ENCODE measurements at places on chromosomes 16 and 17.
A peak's percentile ranks its signal among the peaks of the same experiment; 100 is the strongest.

DNA sequence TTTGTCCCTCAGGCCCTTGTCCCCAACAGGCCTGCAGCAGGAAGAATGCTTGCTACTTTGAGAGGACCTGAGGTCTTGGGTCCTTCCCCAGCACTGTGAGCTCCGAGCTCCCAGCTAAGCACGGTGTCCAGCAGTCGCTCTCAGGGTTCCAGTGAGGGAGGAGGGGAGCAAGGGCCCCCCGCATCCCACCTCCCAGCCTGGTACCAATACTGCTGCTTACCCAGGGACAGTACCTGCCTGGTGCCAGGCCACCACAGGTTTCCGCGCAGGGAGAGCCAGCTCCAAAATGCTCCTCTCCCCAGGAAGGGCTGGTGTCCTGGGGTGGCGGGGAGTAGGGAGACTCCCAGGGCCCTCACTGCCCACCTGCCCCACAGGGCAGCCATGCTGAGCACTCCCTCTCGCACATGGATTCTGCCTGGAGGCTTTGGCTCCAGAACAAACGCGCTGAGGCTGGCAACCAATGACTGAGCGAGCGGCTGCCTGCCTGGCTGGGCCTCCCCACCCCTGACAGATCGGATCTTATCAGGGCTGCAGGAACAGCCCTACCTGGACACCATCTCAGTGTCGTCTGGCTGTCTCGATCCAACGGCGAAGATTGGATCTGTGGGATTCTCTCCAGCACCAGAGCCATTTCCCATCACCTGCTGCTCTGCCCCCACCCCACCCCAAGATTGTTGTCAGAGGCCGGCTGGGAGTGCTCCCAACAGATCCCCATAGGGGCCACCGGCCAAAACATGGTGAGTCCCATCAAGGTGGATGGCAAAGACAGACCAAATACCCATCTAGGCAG lies 2.4 kb downstream of the DOK4 start:
- no peak for DNase-seq

DNA sequence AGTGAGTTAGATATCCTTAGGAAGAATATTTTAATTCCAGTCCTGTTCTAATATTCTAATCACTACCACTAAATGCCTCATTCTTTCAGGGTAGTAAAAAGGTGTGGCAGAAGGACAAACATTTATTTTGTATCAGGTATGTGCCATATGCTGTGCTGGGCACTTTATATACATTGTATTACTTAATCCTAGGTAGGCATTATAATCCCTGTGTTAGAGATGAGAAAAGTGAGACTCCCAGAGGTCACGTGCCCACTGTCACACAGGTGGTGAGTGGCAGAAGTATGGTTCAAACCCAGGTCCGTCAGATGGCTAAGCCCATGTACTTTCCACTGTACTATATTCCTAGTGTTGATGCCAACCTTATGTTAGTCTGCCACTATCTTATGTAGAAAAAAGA lies 104.7 kb upstream of the NOG start:
- DNase-seq = no peak

DNA sequence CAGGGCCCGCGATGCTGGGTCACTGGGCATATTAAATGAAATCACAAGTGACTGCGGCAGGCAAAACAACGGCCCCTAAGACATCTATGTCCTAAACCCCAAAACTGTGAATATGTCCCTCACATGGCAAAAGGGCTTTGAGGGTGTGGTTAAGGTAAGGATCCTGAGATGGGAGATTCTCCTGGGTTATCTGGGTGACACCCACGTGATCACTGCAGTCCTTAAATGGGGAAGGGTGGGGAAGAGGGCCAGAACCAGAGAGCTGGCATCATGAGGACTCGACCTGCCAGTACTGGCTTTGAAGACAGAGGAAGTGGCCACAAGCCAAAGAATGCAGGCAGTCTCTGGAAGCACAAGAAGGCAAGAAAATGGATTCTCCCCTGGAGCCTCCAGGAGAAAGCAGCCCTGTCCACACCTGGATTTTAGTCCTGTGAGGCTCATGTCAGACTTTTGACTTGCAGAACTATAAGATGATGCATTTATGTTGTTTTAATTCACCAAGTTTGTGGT lies 12.5 kb downstream of the COTL1 start:
- no peak for DNase-seq

DNA sequence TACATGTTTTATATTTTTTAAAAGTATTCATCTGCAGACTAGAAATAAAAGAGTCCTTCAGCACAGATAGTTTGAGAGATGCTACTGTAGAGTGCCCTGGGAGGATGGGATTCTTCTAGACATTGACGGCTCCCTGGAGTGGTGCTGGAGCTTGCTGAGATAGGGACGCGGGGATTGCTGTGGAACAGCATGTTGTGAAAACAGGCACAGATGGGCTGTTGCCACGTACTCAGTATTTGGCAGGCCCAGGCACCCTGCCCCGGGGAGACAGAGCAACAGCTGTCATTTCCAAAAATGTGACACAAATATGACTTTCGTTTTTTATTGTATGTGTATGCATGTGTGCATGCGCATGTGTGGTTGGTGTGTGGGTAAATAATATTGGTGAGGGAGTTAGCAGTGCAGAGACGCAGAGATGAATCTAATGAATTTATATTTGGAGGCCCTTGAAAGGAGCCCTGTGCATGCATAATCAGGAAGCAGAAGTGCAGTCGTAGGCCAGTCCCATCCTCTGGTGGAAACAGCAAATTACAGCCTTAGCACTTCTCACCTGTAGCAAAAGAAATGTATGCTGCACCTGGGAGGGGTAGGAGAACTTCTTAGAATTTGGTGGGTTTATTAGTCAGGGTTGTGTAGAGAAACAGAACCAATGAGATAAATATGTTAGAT lies 6.2 kb upstream of the ABCA8 start:
- DNase-seq = no peak

DNA sequence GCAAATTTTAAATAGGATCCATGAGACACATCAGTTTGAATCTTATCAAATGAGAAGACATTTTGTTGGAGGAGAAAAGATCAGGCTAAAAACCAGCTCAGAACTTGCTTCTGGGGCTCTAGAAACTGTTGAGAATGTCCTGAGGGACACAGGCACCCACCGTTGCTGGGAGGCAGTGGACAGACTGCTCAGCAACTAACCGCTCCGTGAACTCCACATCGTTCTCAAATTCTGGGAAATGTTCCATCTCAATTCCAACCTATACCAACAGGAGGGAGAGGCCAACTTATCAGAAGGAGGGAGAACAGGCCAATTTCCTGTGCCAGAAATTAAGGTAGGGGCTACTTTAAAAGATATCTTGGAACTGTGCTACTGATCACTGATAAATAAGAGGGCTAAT lies 8.3 kb downstream of the TAT start:
- DNase-seq = no peak

- no peak for DNase-seq
Observed at GRCh38 chr17:47834756-47835155, 3.3 kb downstream of the LRRC46 start.

DNA sequence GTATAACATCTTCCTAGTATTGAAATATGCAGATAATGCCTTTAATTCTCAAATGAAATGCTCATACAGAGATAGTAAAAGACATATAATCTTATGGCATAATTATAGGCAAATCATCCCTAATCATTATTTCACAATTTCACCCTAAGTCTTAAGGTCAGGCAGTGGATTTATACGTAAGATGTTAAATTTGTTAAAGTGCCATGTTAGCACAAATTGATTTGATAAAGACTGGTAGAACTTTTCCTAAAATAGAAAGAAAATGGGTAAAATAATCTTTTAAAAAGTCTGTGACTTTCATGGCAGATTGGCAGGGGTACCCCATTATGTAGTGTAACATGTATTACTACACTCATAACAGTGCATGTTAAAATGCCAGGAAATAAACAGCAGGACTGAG lies 1092.7 kb upstream of the GOT2 start:
- no peak for DNase-seq

DNA sequence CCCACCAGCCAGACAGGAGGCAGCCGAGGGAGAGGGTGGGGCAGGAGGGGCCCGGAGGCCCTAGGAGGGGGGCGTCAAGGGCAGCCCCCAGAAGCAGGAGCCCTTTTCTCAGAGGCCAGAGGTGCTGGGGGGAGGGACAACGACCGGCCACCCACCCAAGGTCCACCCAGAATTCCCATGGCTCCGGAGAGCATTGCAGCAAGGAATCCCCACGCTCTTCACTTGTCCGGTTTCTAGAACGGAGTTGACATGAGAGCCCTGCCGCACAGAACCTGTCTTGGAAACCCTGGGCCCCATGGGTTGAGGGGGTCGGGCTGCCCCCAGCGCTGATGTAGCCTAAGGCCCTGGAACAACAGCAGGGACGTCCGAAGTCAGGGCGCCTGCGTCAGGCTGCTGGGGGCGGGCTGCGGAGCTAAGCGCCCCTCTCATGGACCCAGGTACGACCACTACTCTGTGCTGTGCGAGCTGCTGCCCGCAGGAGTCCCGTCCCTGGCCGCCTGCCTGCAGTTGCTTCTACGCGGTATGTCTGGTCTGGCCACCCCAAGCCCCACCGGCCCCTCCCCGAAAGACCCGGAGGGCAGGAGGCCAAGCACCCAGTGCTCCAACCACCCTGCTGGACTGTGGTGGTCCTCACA lies 11.2 kb downstream of the CYBC1 start:
- DNase-seq = no peak

DNA sequence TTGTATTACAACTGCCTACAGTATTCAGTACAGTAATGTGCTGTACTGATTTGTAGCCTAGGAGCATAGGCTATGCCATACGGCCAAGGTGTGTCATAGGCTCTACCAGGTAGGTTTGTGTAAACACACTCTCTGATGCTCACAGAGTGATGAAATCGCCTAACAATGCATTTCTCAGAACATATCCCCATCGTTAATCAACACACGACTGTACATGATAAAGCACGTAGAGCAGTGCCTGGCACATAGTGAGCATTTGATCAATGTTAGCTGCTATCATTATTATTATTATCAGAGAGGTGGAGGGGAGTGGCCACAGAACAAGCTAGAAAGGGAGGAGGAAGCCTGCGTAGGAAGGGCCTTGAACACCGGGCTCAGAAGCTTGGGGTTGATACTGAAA lies 81.1 kb upstream of the LHX1 start:
- no peak for DNase-seq

- peak; percentile 79 for DNase-seq
Observed at GRCh38 chr17:31508288-31509094, 117.0 kb downstream of the RAB11FIP4 start.

- no peak for DNase-seq
Observed at GRCh38 chr16:53433930-53434376, 318 bp upstream of the RBL2 start.

DNA sequence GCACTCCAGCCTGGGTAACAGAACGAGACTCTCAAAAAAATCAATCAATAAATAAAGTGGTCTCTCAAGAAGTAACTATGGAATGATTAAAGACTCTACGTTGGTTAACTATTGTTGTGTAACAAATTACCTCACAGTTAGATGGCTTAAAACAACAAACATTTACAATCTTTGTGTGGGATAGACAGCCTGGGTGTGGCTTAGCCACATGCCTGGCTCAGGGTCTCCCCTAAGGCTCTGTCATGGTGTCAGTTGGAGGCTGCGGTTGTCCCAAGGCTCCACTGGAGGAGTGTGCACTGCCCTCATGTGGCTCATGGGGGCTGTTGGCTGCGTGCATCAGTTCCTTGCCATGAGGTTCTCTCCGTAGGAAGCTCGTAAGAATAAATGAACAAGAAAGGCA lies 294.5 kb downstream of the SNX29 start:
- no peak for DNase-seq

All from hematopoietic multipotent progenitor cell treated with erythropoietin and hydrocortisone succinate and interleukin-3 and kit ligand, for 17 days (in vitro differentiated cells).